ENCODE measurements at places on chromosomes 4 and X. TPM values are rescaled to one million over a fixed set of nuclear protein-coding genes. Genes with fewer than 3 reads are reported as not detected.

PRSS12 gene
- 52.1 TPM for total RNA-seq

DNA sequence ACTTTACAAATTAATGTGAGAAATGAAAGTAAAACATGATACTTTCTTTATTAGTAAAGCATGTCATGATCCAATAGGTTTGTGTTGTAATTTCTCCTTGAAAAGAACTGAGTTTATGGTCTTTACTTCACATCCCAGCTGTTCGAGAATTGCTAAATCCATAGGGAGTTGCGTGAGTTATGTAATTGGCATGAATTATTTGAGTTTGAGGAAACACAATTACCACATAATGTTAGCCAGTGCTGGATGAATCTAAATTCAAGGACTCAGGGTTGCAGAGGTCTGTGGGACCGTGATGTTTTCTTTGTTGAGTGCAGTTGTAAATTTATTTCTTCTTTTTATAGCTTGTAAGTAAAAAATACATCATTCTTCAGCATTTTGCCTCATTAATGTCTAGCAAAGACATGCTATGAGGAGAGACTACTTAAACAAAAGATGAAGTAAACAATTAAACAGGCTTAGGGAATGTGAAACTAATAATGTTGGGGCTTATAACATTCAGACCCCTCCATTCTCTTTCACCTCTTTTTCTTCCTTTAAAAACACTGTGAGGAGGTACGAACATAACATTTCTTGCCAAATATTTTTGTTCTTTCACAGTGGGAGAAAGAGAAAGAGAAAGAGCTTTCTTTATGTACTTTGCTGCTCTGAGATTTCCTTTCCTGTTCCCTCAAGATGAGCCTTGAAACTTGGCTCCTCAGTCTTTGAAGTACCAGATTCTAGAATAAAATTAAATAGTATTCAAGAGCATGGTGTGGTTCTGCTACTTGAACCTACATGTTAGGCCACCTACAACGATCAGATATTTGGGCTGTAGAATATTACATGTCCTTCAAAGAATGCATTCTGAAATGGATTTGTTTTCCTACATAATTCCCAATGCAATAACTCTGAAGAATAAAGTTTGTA, 159.6 kb upstream of the ANK2 start:
- H3K4me3 ChIP-seq = peak overlapping the region; percentile 20
- H3K4me1 ChIP-seq = no peaks in the 10 kb centered on the region
- peak; percentile 40 for DNase-seq
- H3K27me3 ChIP-seq = no peaks in the 10 kb centered on the region
- H3K27ac ChIP-seq = peak overlapping the region; percentile 79

DNA sequence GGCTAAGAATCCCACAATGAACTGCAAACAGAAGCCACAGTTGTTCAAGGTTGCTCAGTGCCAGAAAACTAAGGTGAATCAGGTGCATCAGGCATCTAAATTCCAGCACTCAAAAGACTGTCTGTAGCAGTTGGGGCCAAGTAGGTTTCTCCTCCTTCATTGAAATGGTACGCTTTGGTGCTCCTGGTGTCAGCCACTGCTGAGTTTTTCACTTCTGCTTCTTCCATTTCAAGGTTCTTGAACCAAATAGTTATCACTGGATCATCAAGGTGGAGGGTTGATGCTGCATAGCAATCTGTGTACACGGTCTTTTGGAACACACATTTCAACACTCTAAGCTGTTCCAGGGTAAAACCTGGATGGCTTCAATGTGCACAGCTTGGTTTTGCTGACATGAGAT, 74.4 kb downstream of the TMA16 start:
- H3K27me3 ChIP-seq = no peaks in the 10 kb centered on the region
- DNase-seq = no peak
- H3K36me3 ChIP-seq = no peaks in the 10 kb centered on the region
- no peaks in the 10 kb centered on the region for H3K4me1 ChIP-seq

NUDT11 gene
- total RNA-seq = 10.9 TPM

GRCh38 chr4:24988776-24989175, 42.0 kb downstream of the LGI2 start:
- no peak overlapping the region for H3K4me3 ChIP-seq
- no peaks in the 10 kb centered on the region for H3K4me1 ChIP-seq
- no peaks in the 10 kb centered on the region for H3K36me3 ChIP-seq

GRCh38 chr4:38241541-38241940, 281.3 kb downstream of the PTTG2 start:
- no peaks in the 10 kb centered on the region for H3K36me3 ChIP-seq
- H3K4me3 ChIP-seq = no peak overlapping the region
- no peaks in the 10 kb centered on the region for H3K4me1 ChIP-seq
- no peak overlapping the region for H3K27ac ChIP-seq

Data from uterus (tissue), 4 donors.